ENCODE measurements at places on chromosomes 4 and X.

- DNase-seq: no peak
Measured at GRCh38 chrX:15675490-15675921, 10.9 kb upstream of the CLTRN start.

GRCh38 chrX:135973548-135974278 lies at the start of gene MMGT1:
TSS of gene MMGT1 (minus strand) at chrX:135973988. CDS start at chrX:135973675, 313 bp downstream.
- DNase-seq: peak; percentile 50

- no peak for DNase-seq
Measured at GRCh38 chrX:48787505-48788443, 1.4 kb downstream of the GATA1 start.

GRCh38 chrX:132119821-132120515 lies 7.9 kb downstream of the FRMD7 start:
- DNase-seq: no peak

- DNase-seq: no peak
Measured at GRCh38 chr4:161585011-161585410, 578.8 kb downstream of the FSTL5 start.

GRCh38 chrX:41033299-41033698 lies 51.9 kb upstream of the USP9X start:
- no peak for DNase-seq

DNA sequence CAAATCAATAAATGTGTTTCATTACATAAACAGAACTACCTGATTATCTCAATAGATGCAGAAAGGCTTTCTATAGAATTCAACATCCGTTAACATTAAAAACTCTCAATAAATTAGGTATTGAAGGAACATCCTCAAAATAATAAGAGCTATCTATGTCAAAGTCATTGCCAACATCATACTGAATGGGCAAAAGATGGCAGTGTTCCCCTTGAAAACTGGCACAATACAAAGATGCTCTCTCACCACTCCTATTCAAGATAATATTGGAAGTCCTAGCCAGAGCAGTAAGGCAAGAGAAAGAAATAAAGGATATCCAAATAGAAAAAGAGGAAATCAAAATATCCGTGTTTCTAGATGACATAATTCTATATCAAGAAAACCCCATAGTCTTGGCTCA lies 466.4 kb downstream of the MAGEE1 start:
- no peak for DNase-seq

GRCh38 chr4:165748321-165748720 lies 124.7 kb upstream of the TLL1 start:
- DNase-seq: no peak

DNA sequence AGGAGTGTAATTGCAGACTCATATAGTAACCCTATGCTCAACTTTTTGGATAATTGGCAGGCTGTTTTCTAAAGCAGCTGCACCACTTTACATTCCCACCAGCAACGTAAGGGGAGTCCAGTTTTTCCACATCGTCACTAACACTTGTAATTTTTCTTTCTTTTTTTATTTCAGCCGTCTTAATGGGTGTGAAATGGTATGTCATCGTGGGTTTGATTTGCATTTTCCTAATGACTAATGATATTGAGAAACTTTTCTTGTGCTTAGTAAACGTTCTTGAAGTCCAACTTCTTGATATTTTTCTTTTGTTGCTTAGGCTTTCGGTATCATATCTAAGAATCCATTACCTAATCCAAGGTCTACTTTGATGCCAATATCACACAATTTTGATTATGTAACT lies 95.3 kb upstream of the IL1RAPL1 start:
- DNase-seq: no peak

DNA sequence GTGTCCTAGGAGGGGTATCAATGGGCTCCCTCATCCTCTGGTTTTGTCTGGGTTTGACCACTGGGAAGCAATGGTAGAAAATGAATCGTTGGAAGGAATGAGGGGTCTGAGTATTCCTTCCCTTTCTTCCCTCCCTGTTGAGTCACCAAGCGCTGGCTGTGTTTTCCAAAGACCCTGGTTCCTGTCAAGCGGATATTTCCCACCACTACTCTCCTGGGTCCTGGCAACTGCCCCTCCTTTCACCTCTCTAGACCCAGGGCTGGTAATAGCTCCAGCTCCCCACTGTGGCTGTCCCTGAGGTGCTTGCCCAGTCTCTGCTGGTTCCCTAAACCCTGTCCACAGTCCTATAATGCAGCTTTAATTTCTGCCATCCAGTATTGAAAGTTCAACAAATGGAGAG lies 22.2 kb downstream of the SMIM43 start:
- DNase-seq: no peak

GRCh38 chr4:179465131-179465797 lies 2023.0 kb upstream of the AGA start:
- no peak for DNase-seq

GRCh38 chrX:84064164-84064563 lies 123.8 kb downstream of the RPS6KA6 start:
- DNase-seq: no peak

- no peak for DNase-seq
Measured at GRCh38 chr4:38696697-38697096, 32.7 kb downstream of the KLF3 start.

GRCh38 chr4:127856196-127856812 lies 24.4 kb upstream of the PLK4 start:
- DNase-seq: peak; percentile 2

- no peak for DNase-seq
Measured at GRCh38 chrX:139889760-139890159, 43.1 kb downstream of the ATP11C start.

DNA sequence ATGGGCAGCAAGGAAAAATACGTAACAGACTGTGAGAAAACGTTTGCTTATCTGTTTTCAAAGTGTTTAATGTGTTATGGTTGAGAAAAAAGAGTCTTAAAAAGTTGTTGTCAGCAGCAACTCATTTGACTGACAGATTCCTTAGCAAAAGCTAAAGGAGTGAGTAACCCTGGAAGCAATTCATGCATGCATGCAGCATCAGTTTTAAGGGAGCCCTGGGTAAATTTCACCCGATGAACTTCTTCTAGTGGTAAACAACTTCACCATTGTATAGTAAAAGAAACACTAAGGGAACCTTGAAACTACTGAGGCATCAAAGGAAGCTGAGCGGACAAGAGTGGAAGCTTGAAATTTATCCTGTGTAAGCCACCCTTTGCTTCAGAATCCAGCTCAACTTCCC lies 583.2 kb upstream of the INTU start:
- no peak for DNase-seq

- DNase-seq: no peak
Measured at GRCh38 chrX:9871701-9872268, 85.6 kb downstream of the SHROOM2 start.

GRCh38 chr4:84470204-84470785 lies 28.8 kb downstream of the NKX6-1 start:
- no peak for DNase-seq

Data from GM12878 (cell line).